ENCODE measurements at places on chromosomes 2 and 18.

DNA sequence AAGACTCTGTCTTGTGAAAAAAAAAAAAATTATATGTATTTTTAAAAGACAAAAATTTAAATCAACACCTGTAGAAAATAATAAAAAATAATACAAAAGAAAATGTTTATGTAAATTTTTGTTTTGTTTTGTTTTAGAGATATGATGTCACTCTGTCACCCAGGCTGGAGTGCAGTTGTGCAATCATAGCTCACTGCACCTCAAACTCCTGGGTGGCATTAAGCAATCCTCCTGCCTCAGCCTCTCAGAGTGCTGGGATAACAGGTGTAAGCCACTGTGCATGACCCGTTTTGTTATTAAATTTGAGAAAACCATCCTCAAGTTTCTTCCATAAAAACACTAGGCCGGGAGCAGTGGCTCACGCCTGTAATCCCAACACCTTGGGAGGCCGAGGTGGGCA is 56.2 kb upstream of the B3GNT7 start:
- no peak for DNase-seq

DNA sequence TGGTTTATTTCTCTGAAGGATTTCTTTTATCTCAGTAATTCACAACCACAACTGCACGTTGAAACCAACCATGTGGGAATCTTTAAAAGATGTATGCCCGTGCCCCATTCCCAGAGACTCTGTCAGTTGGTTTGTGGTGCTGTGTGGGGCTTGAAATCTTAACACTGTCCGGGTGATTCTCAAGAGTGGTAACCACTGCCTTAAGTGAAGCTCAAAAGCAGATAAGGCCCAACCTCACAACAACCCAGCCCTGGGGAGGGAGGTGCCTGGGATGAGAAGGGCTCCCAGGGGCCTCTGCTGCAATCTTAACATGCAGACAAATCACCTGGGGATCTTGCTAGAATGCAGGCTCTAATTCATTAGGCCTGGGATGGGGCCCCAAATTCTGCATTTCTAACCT is 13.4 kb downstream of the AOX1 start:
- DNase-seq: no peak

GRCh38 chr2:81250270-81250669 is 945.7 kb upstream of the LRRTM1 start:
- DNase-seq: no peak

DNA sequence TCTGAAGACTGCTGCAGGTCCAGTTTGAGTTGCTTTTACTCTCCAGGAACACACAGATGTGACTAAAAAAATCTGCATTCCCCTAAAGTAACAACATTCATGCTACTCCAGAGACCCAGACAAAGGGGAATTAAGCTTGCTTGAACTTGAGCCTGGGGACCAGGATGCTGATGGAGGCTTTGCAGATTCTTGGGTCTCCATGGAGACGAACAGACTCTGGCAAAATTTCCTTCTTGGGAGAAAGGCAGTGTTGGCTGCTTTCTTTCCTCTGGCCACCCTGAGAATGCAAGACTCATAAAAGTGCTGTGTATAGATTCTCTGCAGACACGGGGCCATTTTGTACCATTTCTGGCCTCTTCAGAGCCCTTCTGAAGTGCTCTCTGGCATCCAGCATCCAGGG is 112.0 kb downstream of the ACTR3 start:
- DNase-seq: no peak

DNA sequence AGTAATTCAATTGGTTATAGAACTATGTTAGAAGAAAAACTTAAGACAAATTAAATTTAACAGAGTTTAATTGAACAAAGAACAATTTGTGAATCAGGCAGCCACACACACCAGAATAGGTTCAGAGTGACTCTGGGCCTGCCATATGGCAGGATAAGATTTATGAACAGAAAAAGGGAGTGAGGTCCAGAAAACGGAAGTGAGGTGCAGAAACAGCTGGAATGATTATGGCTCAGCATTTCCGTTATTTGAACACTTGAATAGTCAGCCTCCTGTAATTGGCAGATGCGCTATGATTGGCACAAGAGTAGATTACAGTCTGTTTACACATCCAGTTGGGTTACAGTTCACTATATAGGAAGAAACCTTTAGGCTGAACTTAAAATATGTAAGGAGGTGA is 99.0 kb downstream of the MBD2 start:
- no peak for DNase-seq

- DNase-seq: no peak
Observed at GRCh38 chr2:98280376-98281102, 65.7 kb upstream of the CNGA3 start.

- no peak for DNase-seq
Observed at GRCh38 chr2:71702071-71702970, 249.0 kb downstream of the DYSF start.

DNA sequence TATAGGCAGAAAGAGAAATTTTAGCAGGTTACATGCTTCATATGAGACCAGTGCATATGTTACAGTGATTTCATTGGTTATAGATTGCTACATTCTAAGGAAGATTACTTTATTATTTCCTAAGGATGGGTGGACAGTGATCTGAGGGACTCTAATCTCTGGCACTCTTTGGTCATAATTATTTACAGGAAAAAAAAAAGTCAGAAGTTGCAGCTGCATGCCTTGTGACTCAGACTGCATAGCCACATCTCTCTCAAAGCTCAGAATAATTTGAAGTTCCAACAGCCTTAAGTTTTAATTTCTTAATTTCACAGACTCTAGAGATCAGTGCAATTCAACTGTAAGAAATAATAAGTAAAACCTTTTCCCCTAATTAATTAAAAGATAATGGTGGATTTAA is 27.1 kb upstream of the BARD1 start:
- no peak for DNase-seq

GRCh38 chr2:117523267-117523666 is 291.2 kb upstream of the DDX18 start:
- DNase-seq: peak; percentile 88

Measured in urinary bladder (tissue), 4 donors.